NCI-H82 (cell line): ENCODE measurements at places on chromosomes 2 and 18.
A peak's percentile ranks its signal among the peaks of the same experiment; 100 is the strongest.

DNA sequence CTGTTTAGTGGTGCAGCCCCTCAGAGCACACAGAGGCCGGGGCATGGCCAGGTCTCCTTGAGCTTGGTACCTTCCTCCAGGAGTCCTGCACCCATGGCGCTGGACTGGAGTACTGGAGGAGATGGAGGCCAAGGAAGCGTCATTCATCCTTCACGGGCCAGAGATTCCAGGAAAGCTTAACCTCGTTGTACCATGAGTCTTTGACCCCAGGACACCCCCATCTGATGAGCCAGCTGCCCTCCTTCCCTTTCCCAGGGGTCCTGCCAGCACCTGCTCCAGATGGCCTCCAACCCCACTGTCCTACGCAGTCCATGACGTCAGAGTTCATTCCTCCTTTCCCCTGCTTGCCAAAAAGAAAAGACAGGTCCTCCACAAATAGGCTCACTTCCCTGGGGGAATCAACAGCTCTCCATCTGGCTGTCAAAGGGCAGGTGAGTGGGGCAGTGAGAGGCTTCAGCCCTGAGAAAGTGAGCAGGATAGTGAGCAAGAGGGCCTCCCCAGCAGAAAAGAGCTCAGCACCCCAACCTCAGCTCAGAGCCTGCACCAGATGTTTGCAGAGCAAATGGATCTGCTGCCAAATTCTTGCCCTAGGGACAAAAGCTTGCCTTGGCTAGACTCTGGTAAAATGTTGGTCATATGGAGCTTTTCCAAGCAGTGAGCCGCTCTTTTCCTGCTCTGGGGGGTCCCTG lies 4.5 kb upstream of the NPPC start:
- no peak for DNase-seq

- no peak for DNase-seq
Observed at GRCh38 chr2:205852457-205852856, 170.2 kb downstream of the NRP2 start.

DNA sequence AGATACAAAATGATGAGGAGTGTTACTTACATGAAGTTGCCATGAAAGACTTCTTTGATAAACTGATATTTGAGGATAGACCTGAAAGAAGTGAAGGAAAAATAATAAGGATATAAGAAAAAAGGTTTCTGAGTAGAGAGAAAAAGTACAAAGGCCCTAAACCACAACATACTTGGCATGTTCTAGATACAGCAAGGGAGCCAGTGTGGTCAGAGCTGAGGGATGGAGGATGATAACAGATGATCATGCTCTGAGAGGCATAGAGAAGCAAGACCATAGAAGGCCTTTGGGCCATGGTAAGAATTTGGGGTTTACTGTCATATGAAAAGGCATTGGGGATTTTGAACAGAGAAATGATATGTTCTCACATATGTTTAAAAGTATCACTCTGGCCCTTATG lies 424.1 kb upstream of the CHST9 start:
- DNase-seq = no peak

DNA sequence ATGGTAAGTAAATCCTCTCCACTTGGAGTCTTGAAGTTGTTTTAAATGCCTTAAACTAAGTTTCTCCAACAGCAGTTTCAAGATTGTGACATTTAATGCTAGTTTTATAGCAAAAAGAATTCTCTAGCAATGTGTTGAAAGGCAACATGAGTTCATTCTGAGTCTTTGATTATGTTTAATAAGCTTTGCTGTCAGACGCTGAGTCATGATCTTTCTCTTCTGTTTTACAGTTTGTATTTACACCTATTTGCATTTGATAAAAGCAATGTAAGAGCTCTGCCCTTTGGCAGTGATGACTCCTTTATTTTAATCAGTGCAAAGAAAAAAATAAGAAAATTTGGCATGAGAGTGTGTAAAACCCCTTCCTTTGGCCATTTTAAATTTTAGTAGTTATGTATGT lies 497.7 kb downstream of the STK39 start:
- DNase-seq = peak; percentile 42

- DNase-seq = peak; percentile 66
Observed at GRCh38 chr2:74391209-74391579, 11.1 kb upstream of the DCTN1 start.

- DNase-seq = no peak
Observed at GRCh38 chr2:3741396-3741795, 38.0 kb downstream of the DCDC2C start.

DNA sequence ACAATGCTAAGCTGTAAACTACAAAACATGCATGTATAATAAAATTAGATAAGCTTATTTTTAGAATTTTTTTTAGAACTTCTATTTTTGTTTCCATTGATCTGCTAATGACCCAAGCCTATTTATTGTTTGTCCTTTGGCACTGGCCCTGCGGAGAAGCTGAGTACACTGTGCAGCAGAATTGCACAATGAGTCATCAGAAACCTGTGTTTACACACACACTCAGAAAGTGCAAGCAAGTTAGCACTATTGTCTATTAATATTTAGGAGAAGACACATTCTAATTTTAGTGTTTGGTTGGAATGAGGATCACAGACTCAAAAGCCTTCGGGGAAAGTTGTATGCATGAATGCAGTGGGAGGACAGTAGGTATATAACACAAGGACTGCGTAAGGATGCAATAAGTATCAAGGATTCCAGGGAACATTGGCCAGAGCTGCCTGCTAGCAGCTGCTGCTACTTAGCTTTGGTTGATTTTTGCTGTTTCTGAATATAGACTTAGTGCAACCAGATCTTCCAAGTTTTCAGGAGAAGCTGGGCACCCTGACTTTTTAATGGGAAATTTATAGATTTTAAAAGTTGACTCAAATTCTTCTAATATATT lies 128.2 kb downstream of the KCNH7 start:
- no peak for DNase-seq

DNA sequence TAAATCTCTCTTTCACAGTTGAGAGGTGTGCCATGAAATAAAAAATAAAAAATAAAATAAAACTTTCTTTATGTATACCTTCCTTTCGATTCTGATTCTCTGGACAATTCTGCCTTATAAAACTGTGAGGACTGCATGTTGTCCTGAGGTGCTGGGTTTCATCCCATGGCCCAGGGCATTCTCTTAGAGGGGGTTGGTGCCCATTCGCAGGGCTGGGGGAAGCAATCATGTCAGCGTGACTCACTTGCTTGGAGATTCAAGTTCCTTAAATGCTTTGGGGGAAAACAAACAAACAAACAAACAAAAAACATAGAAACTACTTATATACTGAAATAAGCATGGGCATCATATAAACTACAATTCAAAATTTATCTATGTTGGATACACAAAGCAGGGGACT lies 122.0 kb upstream of the ST6GAL2 start:
- DNase-seq = no peak

- peak; percentile 77 for DNase-seq
Observed at GRCh38 chr2:96265349-96265839, 403 bp downstream of the TMEM127 start.

GRCh38 chr2:229230911-229231310 lies 40.2 kb downstream of the PID1 start:
- peak; percentile 38 for DNase-seq

DNA sequence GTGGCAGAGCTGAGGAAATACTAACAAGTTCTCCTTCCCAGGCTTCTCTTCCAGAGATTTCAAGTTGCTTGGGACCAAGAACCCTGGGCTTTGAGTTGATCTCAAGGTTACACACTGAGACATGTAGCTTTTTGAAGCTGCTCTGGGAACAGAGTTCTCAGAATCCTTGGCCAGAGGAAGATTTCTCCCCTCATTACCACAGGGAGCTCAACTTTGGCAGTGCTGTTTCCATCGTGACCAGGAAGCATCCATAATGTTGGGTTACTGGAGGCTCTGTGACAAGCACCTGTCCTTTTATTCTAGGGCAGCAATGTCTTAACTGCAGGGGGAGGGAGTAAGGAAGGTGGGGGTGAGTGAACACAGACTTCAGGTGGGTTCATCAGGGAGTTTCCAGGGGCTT lies 41.5 kb upstream of the CHRNA1 start:
- no peak for DNase-seq

GRCh38 chr18:58323866-58324762 lies 280.1 kb downstream of the NEDD4L start:
- DNase-seq = no peak

GRCh38 chr2:88651646-88652045 lies 24.4 kb upstream of the EIF2AK3 start:
- DNase-seq = no peak

- DNase-seq = no peak
Observed at GRCh38 chr2:167946441-167946841, 301.0 kb downstream of the STK39 start.

GRCh38 chr18:48953104-48953706 lies 2.4 kb upstream of the SMAD7 start:
- DNase-seq = no peak

GRCh38 chr18:23626451-23627279 lies 36.0 kb downstream of the ANKRD29 start:
- DNase-seq = no peak

DNA sequence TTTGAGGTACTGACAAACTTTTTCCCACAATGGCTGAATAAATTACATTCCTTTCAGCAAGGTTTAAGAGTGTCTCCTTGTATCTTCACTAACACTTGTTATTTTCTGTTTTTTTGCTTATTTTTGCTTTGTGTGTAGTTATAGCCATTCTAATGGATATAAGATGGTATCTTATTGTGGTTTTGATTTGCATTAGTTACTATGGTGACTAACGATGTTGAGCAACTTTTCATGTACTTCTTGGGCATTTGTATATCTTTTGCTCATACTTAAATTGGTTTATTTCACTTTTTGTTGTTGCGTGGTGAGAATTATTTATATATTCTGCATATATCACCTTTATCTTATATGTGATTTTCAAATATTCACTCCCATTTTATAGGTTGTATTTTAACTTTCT lies 79.9 kb upstream of the FSIP2 start:
- no peak for DNase-seq

DNA sequence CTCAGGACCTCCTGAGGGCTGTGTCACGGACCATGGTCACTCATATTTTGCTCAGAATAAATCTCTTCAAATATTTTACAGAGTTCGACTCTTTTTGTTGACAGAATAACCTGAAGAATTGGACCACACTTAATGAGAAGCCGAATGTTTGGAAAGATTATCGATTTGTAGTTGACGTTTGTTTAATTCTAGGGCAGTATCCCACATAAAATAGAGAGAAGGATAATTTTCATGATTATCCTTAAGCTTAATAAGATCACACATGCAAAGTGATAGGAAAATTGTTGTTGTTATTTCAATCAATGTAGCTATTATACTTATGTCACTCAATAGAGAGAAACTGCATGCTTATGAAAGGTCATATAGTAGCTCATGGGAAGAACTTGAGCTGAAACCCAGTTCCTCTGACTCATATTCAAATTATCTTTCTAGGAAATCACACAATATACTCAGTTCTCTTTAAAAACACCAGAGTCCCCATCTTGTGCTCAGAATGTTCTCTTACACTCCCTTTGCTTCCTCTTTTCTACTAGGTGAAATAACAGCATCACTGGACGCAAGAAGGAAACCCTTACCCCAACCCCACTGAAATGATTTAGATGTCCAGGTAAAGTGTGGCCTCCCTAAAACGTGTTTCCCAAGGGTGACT lies 982.1 kb downstream of the TSN start:
- DNase-seq = no peak

GRCh38 chr2:134395779-134396178 lies 141.9 kb downstream of the MGAT5 start:
- DNase-seq = no peak

GRCh38 chr18:61949946-61950345 lies 57.1 kb upstream of the RNF152 start:
- no peak for DNase-seq

DNA sequence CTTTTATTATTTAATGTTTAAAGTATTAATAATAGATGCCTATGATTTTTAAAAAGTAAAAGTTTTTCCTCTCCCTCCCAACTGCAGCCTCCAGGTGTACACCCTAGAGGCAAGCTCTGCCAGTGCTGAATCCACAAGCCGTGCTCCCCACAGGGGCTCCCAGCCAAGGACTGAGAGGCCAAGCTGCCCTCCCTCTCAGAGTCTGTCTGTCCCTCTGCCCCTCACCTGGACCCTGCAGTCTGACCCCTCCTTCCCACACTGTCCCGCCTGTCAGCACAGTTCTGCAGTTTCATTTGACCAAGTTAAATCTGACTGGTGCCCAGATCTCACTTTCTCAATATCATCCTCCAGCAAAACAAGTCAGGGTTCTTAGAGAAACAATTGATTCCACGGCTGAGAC lies 14.8 kb upstream of the PROC start:
- no peak for DNase-seq

DNA sequence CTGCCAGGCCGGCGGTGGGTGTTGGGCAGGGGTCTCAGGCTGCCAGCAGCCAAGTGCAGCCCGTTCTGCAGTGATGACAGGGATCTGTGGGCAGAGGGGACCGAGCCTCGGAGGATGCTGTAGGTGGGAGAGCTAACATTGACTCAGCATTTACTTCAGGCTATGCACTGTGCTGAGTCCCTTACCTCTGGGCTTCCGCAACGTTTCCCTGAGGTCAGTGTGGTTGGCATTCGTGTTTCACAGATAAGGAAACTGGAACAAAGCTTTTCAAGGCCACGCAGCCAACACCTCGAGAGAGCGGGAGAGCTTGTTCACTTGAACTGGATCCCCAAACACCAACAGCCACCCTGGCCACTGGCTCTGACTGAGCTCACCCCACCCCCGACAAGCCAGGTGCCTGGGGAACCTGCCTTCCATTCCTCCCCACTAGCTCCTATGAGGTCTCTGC lies 839 bp upstream of the GPR148 start:
- no peak for DNase-seq

GRCh38 chr18:39871961-39872360 lies 2083.1 kb upstream of the PIK3C3 start:
- peak; percentile 20 for DNase-seq
